ENCODE measurements at places on chromosomes 3 and 15.

DNA sequence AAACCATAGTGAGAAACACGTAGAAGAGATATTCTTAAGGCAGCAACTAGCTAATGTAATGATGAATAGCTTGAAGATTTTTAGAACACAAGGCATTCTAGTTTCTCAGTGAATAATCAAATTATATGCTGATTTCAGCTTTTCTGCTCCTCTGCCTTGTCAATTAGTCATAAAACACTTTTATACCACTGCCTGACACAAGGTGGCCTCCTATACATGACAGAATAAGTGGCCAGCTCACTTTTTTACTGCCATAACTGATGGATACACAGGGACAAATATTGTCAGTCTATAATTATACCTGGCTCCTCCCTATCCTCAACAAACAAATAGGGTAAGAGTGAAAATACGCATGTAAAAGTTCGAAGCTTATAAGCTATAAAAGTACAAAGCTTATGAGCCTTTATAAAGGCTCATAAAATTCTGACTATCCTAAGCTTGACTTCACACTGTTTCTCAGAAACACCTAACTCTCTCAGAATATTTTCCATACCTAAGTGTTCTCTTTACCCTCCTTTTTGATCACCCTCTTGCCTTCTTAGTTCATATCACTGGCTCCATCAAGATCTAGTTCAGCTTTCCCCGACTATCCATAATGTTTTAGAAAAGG, 81.6 kb downstream of the HERC1 start:
- no peak for DNase-seq

GRCh38 chr3:158509891-158510290, 61.1 kb upstream of the MLF1 start:
- DNase-seq: no peak

DNA sequence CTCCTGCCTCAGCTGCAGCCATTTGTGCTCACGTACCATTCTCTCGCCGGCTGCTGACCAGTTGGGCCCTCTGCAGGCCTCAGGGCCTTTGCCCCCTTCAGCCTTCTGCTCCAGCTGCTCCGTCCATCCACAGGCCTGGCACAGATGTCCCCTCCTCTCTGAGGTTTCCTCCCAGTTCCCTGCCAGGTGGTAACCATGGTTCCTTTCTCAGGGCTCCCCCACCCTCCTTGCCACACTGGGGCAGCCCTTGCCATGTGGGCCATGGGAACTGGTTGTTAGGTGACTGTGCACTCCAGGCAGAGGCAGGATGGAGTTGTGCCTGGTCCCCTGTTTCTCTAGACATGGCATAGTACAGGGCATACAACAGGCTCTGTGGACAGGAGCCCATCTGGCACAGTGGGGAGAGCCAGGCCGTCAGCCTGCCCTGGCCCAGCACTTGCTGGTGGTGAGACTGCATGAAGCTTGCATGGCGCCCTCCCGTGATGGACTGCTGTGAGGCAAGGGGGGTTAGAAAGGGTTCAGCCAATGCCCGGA, 148.9 kb downstream of the DNAJB8 start:
- DNase-seq: no peak

DNA sequence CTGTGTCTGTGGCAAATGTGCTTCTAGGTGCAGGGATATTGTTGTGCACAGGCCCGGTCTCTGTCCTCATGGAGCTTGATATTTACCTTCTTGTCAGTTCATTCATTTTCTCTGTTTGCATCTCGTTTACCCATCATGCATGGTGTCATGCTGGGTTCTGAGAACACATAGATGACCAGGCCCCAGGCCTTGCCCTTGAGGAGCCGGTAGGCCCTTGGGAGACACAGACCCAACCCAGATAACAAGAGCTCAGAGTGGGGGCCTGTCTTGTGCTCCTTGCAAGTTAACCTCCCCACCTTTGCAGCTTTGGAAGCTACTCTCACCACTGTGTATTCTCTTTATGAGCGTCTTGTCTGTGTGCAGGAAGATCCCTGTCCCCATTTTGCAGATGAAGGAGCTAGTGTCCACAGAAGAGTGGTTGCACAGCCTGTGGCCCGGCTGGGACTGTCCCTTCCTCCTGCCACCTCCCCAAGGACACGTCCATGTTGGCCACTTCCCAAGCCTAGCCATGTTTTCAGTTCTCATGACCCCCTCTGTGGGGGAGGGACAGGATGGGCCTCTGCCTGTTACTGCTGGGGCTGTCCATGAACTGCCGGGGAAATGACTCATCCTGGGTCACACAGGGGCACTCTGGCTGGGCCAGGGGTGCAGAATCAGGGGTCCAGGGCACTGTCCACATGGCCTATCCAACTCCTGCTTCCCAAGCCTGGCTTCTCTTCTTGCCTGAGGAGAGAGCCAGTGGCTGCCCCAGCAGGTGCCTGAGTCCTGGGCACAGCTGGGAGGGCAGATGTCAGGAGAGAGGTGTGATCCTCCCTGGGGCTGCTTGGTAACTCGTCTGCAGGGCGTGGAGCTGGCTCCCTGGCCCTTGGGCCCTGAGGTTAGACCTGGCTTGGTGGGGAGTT, 3.4 kb downstream of the SNX33 start:
- DNase-seq: no peak
